ENCODE measurements at places on chromosomes 1 and 21.

- DNase-seq, result no peak
Observed at GRCh38 chr1:161772397-161772796, 6.3 kb downstream of the ATF6 start.

GRCh38 chr1:88787023-88787903 lies 103.2 kb downstream of the PKN2 start:
- DNase-seq, result no peak

- DNase-seq, result no peak
Observed at GRCh38 chr1:212315907-212316306, 30.7 kb downstream of the PPP2R5A start.

DNA sequence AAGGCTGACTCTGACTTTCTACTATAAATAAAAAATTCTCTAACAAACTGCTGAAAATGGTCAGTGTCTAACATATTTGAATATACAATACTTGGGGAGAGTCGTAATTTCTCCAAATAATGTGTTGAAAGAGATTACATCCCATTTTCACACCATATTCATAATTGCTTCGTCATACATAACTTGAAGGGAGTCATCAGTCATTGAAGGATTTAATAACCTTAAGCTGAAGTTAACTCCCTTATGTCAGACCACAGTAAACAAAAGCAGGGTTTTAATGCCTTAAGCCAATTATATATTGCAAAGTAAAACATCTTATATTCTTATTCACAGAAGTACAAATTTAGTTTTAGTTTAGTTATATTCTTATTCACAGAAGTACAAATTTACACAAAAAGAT lies 129.9 kb downstream of the RERE start:
- DNase-seq, result no peak

DNA sequence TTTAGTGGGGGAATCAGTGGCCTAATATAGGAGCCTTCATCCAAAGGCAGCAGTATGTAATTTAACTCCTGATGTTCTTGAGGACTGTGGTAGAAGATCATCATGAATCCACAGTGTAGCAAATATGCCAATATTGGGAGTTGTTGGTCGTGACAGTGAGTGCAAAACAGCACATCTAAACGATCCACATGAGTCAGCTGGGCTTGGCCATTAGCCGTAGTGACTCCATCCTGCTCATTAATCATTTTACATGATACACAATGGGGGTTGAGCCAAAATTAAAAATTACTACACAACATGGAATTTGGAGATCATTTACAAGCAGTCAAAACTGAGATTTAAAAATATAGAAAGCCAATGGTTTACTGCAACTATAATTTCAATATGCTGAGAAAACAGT lies 653.9 kb upstream of the CAMK1G start:
- no peak for DNase-seq

DNA sequence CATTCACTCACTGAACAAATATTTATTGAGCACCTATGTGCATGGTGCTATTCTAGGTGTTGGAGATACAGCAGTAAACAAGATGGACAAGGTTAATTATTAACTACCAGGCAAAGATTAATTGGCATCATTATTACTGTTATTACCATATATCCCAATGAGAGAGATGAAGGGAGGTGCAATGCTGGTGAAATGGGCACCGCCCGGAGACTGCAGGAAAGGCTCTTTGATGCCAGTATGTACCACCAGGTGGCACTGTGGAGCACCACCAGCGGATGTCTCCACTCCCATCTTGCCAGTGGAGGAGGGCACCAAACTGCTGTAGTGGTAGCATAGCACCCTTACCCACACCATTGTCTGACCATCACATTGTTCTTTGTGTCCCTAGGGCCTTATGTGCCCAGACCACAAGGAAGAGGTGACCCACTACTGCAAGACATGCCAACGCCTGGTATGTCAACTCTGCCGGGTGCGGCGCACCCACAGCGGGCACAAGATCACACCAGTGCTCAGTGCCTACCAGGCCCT lies 3.0 kb downstream of the TRIM46 start:
- DNase-seq, result peak; percentile 40

GRCh38 chr1:169466259-169467230 lies 19.2 kb downstream of the SLC19A2 start:
- no peak for DNase-seq

DNA sequence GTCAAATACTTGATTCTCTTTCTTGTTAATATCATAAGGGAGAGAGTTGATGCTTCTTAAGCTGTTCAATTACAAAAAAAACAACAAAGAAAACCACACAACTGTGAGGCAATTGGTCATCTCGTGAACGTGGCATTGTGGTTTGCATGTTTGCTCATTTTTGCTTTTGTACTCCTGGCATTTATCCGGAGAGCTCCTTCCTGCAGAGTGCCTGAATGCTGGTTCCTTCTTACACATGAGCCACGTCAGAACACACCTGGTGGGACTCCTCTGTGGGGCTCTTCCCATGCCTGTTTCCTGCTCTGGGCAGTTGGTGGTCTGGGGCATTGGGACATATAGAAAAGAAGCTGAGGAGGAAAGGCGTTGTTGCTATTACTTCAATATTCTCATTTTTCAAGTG lies 25.7 kb downstream of the KCNK1 start:
- no peak for DNase-seq

- no peak for DNase-seq
Observed at GRCh38 chr1:153961421-153961820, 1.9 kb downstream of the SLC39A1 start.

DNA sequence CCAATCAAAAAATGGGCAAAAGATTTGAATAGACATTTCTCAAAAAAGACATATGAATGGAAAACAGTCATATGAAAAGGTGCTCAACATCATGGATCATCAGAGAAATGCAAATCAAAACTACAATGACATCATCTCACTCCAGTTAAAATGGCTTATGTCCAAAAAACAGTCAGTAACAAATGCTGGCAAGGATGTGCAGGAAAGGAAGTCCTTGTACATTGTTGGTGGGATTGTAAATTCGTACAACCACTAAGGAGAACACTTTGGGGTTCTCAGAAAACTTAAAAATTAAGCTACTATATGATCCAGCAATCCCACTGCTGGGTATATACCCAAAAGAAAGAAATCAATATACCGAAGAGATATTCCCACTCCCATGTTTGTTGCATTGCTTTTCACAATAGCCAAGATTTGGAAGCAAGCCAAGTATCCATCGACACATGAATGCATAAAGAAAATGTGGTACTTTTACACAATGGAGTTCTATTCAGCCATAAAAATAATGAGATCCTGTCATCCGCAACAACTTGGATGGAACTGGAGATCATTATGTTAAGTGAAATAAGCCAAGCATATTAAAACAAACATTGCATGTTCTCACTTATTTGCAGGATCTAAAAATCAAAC lies 17.9 kb downstream of the GBP5 start:
- no peak for DNase-seq

- DNase-seq, result no peak
Observed at GRCh38 chr1:214432245-214432644, 119.2 kb downstream of the PTPN14 start.

DNA sequence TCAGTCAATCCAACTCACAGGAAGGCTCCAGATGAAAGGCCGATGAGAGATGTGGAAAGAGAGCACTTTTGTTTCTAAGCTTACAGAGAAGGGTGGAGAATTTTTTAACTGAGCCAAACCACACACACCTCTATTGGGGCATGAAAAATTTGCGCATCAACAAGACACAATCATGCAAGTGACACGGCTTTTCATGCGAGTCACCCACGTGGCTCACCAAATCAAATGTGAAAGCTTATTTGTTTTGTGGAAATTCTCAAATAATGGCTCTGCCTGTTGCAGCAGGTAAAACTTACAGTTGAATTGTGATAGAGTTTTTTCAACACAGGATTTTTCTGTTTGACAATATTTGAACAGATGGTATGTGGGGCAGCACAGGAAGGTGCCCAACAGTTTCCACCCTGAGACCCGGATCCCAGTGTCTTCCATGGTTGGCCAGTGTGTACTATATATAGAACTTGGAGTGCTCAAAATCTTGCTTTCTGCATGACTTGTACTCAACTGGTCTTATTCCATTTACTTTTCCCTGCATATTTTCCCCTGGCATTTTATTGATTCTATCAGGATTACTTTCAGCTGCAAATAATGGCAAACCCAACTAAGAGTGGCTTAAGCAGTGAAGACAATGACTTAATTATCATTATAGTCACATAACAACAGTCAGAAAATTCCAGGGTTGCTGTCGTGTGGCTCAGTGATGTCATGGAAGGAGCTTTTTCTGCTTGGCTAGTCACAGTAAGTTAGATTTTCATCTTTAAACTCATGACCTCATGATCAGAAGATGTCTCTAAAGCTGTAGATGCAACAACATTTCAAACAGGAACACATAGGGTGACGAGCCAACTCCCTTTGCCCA lies 90.6 kb upstream of the SIM2 start:
- DNase-seq, result no peak

DNA sequence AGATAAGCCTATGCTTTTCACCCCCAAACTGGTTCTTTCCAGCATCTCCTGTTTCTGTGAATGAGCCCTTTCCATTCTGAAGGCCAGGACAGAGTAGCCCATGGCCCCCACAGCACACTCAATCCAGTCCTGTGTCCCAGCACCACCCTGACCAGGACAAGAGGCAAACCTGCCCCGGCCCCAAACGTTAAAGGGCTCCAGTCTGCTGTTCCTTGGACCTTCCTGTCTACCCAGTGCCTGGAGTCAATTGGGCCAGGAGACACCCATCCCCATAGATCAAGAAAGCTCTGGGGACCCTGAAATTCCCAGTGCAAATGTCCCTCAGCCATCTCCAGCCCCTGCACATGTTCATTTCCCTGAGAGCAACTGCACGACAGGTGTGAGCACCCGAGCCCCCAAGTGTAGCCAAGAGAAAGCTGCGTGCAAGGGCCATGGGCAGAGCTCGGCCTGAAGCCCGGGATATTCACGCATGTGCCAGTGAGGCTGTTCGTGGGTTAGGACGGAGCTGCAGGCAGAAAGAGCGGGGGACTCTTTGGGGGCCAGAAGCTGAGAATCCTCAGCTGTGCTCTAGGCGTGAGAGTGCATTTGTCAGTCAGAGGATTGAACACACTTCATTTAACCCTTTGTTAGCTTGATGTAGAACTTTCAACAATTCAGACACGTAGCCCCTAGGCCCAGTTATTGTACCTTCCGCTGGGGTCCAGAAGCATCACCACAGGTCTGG lies 4.2 kb upstream of the RIPK4 start:
- DNase-seq, result no peak

- DNase-seq, result no peak
Observed at GRCh38 chr21:46543306-46543705, 61.6 kb downstream of the S100B start.

- DNase-seq, result no peak
Observed at GRCh38 chr1:179866616-179867015, 11.0 kb downstream of the TOR1AIP2 start.

Measured in NCI-H2171 (cell line).